ENCODE measurements at places on chromosomes 1 and 21. TPM values are rescaled to one million over a fixed set of nuclear protein-coding genes. Genes with fewer than 3 reads are reported as not detected.

GRCh38 chr1:248852481-248853405, 6.1 kb downstream of the ZNF692 start:
- DNase-seq: no peak

The CLIC6 gene
- total RNA-seq: 7.7 TPM

- no peak for DNase-seq
These were observed 8.9 kb downstream of the GABRD start for GRCh38 chr1:2027961-2028583.

The PLEKHA6 gene
- 19.6 TPM for total RNA-seq

DNA sequence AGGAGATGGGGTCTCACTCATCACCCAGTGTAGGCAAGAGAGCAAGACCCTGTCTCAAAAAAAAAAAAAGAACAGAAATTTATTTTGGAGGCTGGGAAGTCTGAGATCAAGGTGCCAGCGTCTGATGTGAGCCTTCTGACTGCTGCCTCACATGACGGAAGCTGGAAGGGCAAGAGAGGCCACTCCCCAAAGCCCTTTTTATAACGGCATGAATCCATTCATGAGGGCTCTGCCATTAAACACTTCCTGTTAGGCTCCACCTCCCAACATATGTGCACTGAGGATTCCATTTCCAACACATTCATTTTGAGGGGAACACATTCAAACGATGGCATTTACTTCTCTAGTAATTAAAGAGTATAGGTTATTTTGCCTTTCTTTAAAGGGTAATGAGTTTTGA, 50.9 kb upstream of the C1orf198 start:
- DNase-seq: no peak

The CCDC181 gene
- total RNA-seq: 0.97 TPM

GRCh38 chr1:110150330-110151174, at the start of gene SLC6A17:
Gene SLC6A17, plus strand, starts transcription at chr1:110150494. Its CDS starts 16,436 bp downstream, at chr1:110166930.
- no peak for DNase-seq

DNA sequence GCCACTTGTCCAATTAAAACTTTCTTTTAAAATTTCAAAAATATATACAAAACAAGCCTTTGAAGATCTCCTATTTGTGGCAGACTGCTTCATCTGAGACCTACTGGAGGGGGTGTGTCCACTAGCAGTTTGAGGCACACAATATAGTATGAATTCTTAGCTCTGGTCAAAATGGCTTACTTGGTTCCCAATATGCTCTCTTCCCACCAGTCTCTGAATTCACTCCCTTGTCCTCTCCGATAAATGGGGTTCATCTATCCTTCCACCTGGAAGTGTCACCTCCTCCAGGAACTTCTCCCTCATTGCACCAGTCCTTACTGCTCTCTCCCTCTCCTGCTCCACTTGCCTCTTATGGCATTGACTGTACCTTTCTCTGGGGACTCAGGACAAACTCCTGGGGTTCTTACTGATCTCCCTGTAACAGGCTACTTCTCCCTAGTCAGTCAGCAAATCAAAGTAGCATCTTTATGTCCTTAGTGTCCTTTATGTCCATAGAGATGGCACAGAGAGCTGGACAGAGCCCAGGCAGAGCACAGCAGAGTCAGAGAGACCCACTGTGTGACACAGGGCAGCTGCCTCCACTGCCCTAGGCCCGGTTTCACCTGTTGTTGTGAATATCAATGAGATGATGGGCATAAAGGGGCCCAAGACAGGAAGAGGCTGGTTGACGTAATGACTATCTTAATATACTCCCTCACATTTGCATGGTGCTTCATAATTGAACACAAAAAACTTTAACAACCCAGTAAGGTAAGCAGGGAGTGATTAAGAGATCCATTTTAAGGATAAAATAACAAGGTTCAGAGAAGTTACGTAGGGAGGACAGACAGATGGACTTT, 3.6 kb downstream of the ASAP3 start:
- DNase-seq: no peak

DNA sequence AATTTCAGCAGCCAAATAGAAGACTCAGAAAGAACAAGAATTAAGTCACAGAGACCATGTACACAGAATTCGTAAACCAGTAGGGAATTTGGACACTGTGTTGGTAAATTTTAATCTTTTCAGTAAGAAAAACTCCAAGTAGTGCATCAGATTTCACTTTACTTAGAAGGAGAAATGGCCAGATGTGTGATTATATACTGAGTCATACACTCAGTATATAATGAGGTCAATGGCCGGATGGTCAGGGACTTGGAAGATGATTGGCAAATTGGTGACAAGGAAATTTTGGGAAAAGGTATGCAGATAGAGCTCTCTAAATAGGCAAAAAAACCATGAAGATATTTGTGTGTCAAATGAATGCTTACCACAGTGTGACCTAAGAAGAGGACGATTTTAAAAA, 399.8 kb upstream of the LRRC7 start:
- no peak for DNase-seq

GRCh38 chr1:51296383-51297357, 33.7 kb downstream of the TTC39A start:
- peak; percentile 87 for DNase-seq

DNA sequence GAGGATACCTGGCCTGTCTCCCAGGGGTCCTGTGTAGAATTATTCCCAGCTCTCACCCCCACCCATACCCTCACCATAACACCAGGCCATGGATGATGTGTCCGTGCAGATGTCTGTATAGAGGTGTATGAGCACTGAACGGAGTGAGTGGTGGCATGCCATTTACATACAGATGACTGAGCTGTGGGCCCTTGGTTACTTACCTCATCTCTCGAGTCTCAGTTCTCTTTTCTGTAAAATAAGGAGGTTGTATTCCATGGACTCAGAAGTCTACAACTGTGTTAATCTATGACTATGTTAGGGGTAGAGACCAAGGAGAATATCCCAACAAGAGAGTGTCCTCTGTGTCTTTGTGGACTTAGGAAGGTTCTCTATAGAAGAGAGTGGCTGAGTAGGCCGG, 65.6 kb upstream of the CD1D start:
- no peak for DNase-seq

The KCND3 gene
- total RNA-seq: 25.3 TPM

DNA sequence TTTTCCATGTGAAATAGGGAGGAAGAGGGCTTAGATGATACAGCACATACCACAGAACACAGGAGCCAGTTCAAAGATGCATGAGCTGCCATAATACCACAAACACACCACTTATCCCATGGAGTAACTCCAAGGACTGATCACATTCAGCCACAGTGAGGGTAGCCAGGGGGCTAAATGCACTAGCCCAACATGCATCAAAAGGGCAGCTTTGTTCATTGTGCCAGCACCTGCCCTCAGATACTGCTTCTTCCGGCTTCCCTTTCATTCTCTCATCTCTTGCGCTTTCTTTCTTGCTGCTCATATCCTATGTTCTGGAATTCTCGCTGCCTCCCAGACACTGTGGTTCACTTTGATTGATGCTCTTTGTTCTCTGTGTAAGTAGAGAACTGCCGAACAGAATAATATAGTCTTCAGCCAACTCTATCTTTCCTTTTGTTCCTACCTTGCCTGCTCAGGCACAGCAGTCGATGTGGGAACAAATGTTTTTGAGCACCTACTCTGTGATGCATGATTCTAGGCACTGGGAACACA, 50.0 kb upstream of the SYT6 start:
- DNase-seq: no peak

- DNase-seq: no peak
These were observed 22.0 kb downstream of the SLC44A5 start for GRCh38 chr1:75588779-75589475.

DNA sequence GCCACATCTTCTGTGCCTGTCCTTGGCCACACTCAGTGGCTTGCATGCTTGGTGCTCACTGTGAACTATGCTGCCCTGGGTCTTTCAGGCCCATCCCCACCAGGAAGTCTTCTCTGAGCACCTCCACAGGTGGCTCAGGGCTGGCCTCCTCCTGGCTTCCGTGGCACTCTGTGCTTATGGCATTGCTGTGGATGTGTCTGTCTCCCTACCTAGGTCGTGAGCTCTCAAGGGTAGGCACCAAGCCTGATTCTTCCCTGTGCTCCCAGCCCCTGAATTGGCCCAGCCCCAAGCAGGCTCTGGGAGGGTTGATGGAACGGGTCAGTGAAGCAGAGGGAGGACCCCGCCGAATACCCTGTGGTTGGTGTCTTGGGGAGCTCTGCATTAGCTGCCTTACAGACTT, 197.7 kb upstream of the EDN2 start:
- no peak for DNase-seq

- DNase-seq: no peak
These were observed 14.7 kb upstream of the CITED4 start for GRCh38 chr1:40876891-40877290.

DNA sequence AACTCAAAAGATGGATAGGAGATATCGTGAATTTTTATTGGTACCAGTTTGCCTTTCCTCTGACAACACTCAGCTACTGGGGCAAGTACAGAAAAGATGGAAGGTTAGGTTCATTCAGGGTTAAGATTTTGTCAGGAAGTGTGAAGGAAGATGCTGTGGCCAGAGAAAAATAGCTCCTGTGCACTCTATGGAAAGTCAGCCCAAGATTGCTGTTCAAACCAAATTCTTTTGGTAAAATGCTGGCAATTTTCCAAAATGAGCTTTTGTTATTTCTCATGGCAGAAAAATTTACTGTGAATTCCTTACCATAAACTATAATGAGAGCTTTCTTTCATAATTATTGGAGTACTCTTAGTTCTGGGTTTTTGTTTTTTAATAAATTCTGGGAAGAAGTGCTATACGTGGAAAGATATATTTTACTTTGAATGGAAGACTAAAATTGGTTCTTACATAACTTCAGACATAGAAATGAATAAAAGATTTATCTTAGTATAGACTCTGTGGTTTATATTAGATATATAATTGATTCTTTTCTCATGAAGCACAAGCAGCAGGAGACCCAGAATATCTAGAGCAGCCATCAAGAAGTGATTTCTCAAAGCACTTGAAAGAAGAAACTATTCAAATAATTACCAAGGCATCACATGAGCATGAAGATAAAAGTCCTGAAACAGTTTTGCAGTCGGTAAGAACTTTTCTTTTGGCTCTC, 112.2 kb downstream of the USP25 start:
- DNase-seq: no peak

- no peak for DNase-seq
These were observed 245.3 kb upstream of the ZP4 start for GRCh38 chr1:238135708-238136664.

DNA sequence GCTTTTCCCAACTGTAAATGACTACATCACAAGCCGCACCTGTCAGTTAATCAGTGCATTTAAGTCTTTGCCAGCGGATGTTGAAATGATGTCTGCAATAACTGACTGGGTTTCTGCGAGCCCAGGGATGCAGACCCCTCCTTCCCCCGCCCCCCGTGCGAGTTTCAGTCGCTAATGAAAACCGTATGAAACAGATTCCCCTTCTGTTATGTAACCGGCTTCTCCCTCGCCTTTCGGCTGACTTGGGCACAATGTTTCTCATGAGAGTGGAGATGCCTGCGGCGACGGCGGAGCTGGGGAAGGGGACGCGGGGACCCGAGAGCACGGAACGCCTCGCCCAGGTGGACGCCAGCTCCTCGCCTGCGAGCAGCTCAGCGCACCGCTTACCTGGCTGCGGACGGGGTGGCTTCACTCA, 753 bp downstream of the KCNJ6 start:
- DNase-seq: no peak

DNA sequence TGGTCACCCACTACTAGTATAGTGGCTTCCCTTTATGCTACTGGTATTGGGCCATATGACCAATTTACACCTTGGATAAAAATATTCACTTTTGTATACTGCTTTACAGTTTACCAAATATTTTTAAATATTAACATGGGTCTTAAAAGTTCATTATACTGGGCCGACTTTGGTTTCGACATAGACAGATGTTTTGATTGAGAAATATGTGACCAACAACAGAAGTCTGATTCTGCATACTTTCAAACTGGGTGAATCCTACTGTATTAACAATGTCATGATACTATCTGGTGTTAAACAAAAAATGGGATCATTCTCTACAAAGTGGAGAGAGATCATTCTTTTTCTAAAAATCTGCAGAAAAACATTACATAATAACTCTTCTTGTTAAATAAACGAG, 134.8 kb downstream of the AKT3 start:
- no peak for DNase-seq

GRCh38 chr1:15155888-15156741, 2.6 kb downstream of the TMEM51 start:
- no peak for DNase-seq

DNA sequence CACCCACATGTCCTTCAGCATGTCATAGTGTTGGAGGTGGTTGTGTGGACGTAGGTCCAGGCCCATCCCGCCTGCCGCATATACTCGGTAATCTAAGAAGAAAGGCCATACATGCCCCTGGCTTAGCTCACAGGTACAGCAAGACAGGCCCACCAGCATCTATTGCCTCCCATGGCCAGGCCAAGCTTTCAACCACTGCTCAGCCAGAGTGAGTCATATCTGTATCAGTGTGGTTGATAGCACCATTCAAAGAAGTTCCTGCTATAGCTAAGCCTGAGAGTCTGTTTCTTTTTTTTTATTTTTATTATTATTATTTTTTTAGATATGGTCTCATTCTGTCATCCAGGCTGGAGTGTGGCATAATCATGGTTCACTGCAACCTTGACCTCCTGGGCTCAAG, 17.0 kb downstream of the KLHDC8A start:
- no peak for DNase-seq

- no peak for DNase-seq
These were observed 5.2 kb downstream of the TMCO1 start for GRCh38 chr1:165763442-165763841.

The SAMD13 gene
- 1.7 TPM for total RNA-seq

GRCh38 chr1:91637539-91637994, 136.9 kb downstream of the CDC7 start:
- DNase-seq: no peak

The UBXN10 gene
- 0.23 TPM for total RNA-seq

GRCh38 chr21:28172376-28172775, 820.3 kb downstream of the LTN1 start:
- no peak for DNase-seq

The MPL gene
- total RNA-seq: 0.18 TPM

The PRELP gene
- total RNA-seq: 217 TPM
